ENCODE measurements at places on chromosomes 6 and 20.

GRCh38 chr6:45986746-45987274 lies 28.9 kb downstream of the CLIC5 start:
- DNase-seq = no peak

DNA sequence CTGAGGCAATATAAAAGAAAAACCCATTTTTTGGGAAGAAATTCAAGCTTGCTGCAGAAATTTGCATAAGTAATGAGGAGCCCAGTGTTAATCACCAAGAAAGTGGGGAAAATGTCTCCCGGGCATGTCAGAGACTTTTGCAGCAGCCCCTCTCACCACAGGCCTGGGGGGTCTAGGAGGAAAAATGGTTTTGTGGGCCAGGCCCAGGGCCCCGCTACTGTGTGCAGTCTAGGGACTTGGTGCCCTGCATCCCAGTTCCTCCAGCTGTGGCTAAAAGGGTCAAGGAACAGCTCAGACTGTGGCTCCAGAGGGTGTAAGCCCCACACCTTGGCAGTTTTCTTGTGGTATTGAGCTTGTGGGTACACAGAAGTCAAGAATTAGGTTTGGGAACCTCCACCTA lies 209.7 kb downstream of the HDGFL1 start:
- DNase-seq = no peak

DNA sequence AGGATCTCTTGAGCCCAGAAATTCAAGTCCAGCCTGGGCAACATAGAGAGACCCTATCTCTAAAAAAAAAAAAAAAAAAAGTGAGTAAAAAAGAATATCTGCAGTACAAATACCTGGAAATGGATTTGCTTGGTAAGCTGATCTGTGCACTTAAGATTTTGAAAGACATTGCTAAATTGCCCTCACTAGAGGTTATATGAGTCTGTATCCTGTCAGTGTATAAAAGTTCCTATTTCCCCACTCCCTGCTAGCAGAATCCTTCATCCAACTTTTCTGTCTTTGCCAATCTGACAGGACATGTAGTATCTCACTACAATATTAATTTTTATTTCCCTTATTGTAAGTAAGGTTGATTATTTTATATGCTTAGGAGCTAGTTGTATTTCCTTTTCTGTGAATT lies 36.1 kb downstream of the BICRAL start:
- DNase-seq = no peak

- no peak for DNase-seq
These were observed 37.3 kb downstream of the SRSF3 start for GRCh38 chr6:36631326-36632011.

DNA sequence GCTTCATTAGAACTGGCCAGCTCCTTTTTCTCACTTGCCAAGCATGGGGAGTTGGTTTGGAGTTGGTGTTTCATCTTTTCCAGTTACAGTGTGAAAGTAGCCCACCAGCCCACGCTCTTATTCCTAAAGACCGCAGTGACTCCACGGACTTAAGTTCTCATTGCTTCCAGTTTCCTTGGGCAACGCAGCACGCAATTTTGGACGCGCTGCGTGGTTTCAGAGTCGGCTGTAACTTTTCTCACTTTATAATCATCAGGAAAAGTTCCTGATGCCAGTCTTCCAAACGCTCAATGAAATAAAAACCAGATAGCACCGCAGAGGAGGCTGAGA lies 381 bp upstream of the PEX7 start:
- no peak for DNase-seq

- no peak for DNase-seq
These were observed 344.8 kb downstream of the THBS2 start for GRCh38 chr6:168908887-168909286.

DNA sequence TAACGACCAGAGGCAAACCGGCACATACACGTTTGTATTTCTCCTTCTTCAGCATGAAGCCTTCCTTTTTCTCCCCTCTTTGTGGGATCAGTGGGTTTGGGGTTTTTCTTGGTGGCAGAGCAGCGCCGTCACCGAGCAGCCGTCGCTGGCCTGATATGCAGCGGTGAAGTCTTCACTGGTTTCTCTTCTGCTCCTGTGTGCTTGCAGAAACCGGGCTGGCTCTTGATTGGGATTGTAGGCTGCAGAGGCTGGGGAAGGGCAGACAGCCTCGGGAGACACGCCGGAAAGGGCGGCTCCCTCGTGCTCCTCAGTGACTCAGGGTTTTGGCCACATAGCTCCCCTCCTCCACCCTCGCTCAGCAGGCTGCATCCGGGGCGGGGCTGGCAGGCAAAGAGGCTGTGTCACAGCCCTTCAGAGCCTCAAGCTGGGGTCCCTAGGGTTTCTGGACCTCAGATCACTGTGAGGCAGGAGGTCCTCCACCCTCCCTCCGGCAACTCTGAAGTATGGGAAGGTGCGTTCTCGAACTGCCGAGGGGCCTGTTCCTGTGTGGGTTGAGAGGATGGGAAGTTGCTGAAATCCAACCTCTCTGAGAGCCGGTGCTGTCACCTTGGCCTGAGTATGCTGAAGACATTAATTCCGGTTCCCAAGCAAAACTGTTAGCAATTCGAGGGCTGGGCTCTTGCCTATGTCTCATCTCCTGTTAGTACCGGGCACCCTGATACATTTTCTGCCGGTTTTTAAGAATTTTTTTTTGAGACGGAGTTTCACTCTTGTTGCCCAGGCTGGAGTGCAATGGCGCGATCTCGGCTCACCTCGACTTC lies 24.2 kb downstream of the NQO2 start:
- DNase-seq = peak; percentile 96

- no peak for DNase-seq
These were observed 24.6 kb upstream of the TNFRSF21 start for GRCh38 chr6:47334334-47334733.

- no peak for DNase-seq
These were observed 296.8 kb downstream of the TENT5A start for GRCh38 chr6:81455641-81456040.

GRCh38 chr6:112274774-112275173 lies 20.4 kb upstream of the LAMA4 start:
- no peak for DNase-seq

Measured in colonic mucosa (tissue), 4 donors.